ENCODE measurements at places on chromosomes 2 and 18.

DNA sequence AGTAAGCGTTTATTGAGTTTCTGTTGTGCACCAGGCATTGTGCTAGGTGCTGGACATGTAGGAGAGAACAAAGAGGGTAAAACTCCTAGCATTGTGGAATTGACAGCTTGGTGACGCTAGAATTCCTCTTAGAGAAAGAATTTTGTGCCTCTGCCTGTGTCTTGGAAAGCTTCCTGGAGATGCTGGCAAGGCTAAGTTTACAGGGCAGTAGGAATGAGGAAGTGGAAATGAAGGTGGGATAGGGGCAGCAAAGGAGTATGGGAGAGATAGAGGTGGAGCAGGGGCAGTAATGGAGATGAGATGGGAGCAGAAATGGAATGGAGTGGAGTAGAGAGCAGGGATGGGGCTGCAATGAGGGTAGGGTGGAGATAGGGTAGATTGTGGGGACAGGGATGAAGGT is 29.8 kb downstream of the GPR39 start:
- no peak for DNase-seq

DNA sequence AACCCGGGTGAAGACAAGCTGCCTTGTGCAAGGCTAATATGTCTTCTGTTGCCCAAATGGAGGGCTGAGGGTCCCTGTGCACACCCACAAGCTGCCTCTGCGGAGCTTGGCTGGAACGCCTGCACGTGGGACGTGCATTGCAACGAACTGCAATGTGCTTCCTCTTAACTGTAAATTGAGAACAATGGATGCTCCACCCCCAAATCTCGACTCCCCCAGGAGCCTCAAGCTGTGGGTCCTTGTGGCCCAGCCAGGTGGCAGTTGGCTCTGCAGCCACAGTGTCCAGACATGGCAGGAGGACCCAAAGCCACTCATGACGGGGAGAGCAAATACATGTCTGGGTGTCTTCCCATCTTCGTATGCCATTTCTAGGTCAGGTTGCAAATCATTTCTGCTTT is 90.1 kb downstream of the TWIST2 start:
- no peak for DNase-seq

GRCh38 chr2:27442920-27443282 is 720 bp downstream of the KRTCAP3 start:
- no peak for DNase-seq

- peak; percentile 73 for DNase-seq
Observed at GRCh38 chr2:43225788-43226557, 433 bp downstream of the ZFP36L2 start.

DNA sequence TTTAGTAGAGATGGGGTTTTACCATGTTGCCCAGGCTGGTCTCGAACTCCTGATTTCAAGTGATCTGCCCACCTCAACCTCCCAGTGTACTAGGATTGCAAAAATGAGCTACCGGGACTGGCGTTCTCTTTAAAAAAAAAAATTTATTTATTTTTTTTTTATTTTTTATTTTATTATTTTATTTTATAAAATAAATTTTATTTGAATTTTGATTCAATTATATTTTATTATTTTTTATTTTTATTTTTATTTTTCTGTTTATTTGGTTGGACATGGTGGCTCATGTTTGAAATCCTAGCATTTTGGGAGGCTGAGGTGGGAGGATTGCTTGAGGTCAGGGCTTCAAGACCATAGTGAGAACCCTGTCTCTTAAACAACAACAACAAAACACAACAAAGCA is 32.5 kb downstream of the EEF1B2 start:
- DNase-seq = no peak

DNA sequence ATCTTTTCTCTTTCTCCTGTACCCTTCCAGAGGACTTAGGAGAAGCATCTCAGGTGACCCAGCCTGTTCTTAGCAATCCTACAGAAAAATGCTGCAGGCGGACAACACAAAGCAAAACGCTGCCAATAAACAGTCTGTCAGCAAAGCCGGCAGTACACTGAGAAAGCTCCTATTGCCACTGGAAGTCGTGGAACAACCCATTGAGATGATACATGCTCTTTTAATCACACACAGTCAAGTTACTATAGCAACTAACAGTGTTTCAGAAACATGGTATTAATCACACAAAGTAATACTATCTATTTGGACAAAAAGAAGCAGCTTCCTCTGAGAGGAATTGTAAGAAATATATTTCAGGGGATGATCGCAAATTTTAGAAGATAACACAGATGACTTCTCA is 10.5 kb downstream of the CTLA4 start:
- no peak for DNase-seq

- DNase-seq = no peak
Observed at GRCh38 chr2:79139423-79139822, 19.1 kb downstream of the REG1A start.

DNA sequence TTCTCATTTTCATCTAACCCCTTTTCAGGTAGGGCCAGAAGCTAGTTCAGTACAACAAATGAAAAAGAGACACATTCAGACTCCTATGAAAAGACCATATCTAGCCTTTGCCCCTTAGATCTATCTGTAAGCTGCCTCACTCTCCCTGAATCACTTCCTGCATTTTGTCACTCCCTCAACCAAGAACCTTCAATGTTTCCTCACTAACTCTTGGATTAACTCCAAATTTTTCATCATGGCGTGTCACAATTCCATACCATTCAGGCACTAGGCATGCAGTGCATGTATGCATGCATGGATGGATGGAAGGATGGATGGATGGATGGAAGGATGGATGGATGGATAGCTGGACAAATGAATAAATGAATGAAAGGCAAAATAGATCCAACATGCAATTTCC is 356.9 kb downstream of the TNS1 start:
- no peak for DNase-seq

DNA sequence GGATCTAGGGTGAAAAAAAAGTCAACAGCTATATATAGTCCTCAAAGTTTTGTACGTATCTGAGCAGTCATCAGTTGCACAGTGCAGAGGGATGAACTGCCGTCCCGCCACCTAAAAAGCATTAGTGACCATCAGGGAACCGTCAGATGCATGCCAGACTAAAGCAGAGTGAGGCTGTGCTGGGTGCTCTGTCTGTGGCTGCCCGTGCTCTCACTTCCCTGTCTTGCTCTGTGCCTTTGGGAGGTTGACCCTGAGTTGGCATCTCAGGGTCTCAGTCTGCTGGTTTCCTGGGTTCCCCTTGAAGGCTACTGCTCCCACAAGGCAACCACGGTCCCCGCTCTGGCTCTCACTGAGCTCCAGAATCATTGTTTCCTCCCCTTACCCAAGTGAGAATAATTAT is 11.1 kb downstream of the CLUL1 start:
- no peak for DNase-seq

- DNase-seq = no peak
Observed at GRCh38 chr2:104840893-104841585, 12.9 kb upstream of the POU3F3 start.

All from T-helper 2 cell (primary cell).